ENCODE measurements at places on chromosomes 3 and 15.
A peak's percentile ranks its signal among the peaks of the same experiment; 100 is the strongest.

DNA sequence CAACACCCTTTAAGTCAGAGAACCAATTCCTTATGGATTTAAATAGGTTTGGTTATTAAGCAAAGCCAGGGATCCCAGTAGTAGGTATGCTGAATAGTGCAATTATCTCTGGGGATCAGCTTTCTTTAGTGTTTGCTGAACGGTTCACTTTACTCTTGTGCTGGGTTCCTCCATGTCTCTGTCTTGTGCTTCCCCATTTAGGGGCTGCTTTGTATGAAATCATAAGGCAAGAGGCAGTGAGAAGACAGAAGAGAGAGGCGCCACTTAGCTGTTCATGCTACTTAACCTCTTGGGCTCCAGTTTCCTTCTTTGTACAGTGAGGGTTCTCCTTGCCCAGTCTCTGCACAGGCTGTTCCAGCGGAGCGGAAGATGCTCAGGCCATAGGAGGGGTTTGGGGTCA, 3.5 kb downstream of the ST6GAL1 start:
- DNase-seq = no peak

- DNase-seq = no peak
Observed at GRCh38 chr15:74535388-74536084, 5.5 kb upstream of the ARID3B start.

DNA sequence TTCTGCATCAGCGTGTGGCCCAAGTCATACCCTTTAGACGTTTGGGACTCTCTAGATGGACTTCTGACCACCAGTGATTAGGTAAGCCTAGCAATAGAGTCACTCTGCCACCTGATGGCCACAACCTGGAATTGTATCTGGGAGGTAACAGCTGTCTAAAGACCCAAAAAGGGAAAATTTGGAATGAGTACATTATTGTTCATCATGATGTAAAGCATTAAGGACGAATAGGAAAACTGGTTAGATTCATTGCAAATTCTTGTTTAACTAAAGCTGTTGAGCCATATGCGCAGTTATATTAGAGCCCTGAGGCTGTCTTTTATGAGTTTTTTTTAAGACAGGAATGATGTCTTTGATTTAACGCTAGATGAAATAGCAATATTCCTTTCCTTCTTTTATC, 63.6 kb downstream of the FAM81A start:
- DNase-seq = no peak

DNA sequence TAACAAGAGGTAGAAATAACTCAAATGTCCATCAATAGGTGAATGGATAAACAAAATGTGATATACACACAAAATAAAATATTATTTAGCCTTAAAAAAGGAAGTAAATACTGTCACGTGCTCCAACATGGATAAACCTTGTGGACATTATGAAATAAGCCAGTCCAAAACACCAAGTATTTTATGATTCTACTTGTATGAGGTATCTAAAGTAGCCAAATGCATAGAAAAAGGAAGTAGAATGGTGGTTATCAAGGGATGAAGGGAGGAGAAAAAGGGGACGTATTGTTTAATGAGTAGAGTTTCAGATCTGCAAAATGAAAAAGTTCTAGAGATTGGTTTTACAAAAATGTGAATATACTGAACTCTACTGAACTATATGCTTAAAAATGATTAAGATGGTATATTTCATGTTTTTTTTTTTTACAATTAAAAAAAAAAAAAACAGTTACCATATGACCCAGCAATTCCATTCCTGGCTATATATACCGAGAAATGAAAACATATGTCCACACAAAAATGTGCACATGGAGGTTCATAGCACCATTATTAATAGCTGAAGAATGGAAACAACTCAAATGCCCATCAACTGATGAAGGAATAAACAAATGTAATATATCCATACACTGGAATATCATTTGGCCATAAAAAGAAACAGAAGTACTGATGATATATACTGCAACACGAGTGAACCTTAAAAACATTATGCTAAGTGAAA, 29.1 kb upstream of the MAP6D1 start:
- DNase-seq = no peak

DNA sequence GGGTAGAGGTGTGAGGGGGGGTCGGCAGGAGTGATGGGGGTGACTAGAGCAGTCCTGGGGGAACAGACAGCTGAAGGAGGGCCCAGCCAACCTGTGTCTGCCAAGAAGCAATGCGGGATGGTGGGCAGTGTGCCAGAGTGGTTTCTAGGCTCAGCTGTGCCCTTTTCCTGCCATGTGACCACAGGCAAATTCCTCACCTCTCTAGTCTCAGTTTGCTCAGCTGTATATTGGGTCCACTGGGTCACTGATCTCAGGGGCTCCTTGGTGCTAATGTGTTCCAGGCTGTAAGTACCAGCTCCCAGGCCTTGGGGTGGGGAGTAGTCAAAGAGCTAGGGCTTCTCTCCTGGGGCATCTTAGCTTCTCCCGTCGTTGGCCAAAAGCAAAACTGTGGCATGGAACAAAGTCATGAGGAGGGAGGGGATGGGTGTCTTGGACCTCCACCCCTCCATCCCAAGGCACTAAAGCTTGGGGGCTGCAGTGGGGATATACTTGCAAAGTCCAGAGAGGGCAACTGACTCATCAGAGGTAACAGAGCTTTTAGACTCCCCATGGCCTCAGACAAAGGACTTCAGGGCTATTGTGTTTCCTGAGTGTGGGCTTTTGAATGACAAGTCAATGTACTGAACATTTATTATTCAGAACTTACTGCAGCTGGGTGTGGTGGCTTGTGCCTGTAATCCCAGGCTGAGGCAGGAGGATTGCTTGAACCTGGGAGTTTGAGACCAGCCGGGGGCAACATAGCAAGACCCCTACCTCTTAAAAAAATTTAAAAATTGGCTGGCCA, 20.9 kb downstream of the SMAD6 start:
- DNase-seq = no peak

DNA sequence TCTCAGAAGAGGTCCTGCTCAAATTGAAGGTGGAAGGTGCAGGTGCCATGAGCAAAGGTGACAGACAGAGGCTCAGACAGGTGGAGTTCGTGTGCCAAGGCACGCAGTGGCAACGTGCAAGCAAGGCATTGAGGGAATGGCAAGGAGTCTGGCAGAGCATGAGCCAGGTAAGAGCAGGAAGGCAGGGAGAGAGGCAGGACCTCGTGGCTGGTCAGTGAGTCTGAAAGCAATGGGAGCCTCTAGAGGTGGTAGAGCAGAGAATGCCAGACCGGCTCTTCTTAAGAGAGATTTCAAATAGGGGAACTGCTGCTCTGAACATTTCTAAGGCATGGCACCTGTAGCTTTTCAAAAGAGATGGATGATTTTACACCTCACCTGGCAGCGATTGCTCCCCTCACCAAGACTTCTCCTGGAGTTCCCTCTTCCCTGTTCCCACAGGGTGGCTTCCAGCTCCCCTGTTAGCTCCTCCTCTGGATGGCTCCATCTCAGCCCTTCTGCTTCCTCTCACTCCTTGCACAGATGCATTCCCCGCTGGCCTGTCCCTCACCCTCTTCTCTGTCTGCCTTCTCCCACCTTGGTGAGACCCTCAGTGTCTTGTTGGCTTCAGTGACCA, 2.7 kb downstream of the MYO5C start:
- DNase-seq = no peak

- DNase-seq = no peak
Observed at GRCh38 chr3:183500319-183500718, 55.2 kb downstream of the KLHL6 start.

- no peak for DNase-seq
Observed at GRCh38 chr3:42226470-42227425, 39.2 kb downstream of the CCK start.

DNA sequence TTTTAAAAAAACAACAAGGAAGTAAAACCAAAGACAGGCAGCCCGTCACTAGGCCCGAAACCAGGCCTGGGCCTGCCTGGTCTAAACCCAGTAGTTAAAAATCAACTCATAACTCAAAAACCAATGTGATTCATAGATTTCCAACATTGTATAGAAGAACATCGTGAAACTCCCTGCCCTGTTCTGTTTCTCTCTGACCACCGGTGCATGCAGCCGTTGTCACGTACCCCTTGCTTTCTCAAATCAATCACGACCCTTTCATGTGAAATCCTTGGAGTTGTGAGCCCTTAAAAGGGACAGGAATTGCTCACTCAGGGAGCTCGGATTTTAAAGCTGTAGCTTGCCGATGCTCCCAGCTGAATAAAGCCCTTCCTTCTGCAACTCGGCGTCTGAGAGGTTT, 89.5 kb downstream of the DCLK3 start:
- no peak for DNase-seq

- no peak for DNase-seq
Observed at GRCh38 chr3:145952536-145952935, 208.4 kb downstream of the PLOD2 start.

DNA sequence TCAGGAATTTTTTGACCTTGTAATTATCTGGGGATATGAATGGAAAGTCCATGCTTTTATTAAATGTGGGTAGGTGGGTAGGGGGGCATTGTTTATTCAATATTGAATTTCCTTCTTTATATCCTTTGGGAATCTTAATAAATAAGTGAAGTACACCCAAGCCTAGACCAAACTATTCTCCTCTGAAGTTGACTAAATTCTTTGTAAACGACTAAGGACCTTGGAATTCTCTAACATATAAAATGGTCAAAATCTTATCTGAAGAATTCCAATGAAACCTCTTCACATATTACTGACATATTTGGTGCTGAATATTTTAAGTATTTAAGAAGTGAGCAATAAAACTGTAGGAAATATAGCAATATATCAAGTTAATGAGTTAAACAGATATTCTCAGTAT, 1432.1 kb upstream of the GBE1 start:
- DNase-seq = no peak

DNA sequence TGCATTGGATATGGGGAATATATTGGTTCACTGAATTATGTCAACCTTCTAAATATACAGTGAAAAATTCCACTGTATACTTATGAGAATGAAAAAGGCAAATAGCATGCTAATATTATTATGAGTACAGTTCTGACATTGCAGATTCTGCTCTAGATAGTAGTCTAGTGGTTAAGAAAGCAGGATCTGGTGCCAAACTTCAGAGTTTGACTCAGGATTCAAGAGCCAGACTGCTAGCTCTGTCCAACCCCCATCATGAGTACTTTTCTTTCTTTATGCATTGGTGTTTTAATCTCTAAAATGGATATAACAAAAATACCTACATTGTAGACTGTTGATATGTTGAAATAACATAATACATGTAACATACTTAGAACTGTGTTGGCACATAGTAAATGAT, 57.3 kb upstream of the PLSCR4 start:
- DNase-seq = no peak

- DNase-seq = peak; percentile 11
Observed at GRCh38 chr15:75732809-75733451, 20.3 kb upstream of the CSPG4 start.

GRCh38 chr3:122907471-122907870, 112.6 kb downstream of the SLC49A4 start:
- no peak for DNase-seq

GRCh38 chr3:9105421-9105820, 142.1 kb upstream of the RAD18 start:
- no peak for DNase-seq

DNA sequence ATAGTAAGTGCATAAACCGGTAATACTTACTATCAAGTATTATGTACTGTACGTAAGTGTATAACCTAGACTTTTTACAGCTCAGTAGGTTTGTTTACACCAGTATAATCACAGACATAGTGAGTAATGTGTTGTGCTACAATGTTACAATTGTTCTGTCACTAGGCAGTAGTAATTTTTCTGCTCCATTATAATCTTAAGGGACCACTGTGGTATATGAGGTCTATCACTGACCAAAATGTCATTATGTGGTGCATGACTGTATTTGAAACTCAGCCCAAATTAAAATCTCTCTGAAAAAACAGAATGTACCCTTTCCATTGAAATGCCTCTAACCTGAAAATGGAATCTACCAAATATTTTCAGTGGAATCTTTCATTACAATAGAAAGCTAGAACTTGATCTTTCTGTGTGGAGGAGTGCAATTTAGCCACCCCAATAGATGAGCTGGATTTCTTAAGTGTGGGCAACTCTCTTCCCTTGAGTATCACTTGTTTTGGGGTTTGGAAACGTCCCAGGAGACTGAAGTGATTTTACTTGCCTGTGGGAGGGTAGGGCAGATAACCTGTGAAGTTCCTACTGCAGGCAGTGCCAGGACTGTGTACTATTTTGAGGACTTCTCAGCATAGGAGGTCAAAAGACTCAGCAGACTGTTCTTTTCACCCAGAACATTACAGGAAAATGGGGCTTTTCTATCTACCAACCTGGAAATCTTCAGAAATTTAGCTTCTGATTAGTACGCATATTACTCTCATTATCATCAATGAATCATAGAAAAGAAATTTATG, 50.9 kb downstream of the FAM98B start:
- no peak for DNase-seq

DNA sequence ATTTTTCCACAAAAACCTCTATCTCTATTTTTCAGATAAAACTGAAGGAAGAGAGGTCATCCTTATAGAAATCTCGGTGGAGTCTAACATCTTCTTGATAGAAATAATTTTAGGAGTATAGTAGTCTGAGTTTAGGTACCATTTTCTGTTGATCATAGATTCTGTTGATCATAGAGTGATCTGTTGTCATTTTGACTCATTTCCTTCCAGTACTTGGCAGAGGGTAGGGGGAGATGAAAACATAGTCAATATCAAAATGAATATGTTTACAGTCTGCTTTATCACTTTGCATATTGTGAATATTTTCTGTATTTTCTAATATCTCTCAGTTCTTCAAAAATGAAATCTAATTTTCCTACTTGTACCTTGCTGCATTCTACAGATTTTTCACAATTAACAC, 353.4 kb downstream of the FEZF2 start:
- no peak for DNase-seq

DNA sequence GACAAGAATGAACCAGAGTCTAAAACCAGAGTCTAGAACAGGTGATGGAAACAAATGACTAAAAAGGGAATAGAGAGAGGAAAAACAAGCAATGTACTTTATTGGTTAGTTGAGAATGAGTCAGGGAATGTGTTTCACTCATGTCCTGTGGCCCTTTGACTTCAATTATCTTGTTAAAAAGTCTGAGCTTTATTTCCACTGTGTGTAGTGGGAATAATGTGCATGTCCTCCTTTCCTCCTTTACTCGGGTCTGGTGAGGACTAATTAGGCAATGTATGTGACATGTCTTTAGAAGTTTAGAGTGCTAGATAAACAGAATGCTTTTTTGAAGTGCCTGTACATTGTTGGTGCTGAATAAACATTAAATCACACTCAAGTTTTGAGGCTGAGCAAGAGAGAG, 21.3 kb downstream of the LSAMP start:
- DNase-seq = no peak

- DNase-seq = no peak
Observed at GRCh38 chr15:80562846-80563245, 132.3 kb upstream of the ABHD17C start.

DNA sequence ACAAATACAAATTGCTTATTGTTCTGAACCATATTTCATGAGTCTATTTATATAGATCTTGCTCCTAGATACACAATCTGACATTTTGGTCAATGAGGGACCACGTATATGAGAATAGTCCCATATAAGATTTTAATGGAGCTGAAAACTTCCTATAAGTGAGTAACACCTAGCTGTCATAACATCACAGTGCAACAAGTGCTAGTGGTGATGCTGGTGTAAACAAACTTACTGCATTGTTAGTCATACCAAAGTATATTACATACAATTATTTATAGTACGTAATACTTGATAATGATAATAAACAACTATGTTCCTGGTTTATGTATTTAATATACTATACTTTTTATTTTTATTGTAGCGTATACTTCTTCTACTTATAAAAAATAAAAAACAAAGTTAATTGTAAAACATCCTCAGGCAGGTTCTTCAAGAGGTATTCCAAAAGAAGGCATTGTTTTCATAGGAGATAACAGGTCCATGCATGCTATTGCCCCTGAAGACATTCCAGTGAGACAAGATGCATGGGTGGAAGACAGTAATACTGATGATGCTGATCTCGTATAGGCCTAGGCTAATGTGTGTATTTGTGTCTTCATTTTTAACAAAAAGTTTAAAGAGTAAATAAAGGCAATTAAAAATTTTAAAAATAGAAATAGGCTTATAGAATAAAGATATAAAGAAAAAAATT, 46.8 kb upstream of the NAALADL2 start:
- no peak for DNase-seq

All from stimulated activated CD4-positive, alpha-beta T cell treated with anti-CD3 and anti-CD28 coated beads, Interleukin-15, amount 100 ng/mL, for 1 hour (primary cell).